ENCODE measurements at places on chromosomes 12 and 14. TPM values are rescaled to one million over a fixed set of nuclear protein-coding genes. Genes with fewer than 3 reads are reported as not detected.

DNA sequence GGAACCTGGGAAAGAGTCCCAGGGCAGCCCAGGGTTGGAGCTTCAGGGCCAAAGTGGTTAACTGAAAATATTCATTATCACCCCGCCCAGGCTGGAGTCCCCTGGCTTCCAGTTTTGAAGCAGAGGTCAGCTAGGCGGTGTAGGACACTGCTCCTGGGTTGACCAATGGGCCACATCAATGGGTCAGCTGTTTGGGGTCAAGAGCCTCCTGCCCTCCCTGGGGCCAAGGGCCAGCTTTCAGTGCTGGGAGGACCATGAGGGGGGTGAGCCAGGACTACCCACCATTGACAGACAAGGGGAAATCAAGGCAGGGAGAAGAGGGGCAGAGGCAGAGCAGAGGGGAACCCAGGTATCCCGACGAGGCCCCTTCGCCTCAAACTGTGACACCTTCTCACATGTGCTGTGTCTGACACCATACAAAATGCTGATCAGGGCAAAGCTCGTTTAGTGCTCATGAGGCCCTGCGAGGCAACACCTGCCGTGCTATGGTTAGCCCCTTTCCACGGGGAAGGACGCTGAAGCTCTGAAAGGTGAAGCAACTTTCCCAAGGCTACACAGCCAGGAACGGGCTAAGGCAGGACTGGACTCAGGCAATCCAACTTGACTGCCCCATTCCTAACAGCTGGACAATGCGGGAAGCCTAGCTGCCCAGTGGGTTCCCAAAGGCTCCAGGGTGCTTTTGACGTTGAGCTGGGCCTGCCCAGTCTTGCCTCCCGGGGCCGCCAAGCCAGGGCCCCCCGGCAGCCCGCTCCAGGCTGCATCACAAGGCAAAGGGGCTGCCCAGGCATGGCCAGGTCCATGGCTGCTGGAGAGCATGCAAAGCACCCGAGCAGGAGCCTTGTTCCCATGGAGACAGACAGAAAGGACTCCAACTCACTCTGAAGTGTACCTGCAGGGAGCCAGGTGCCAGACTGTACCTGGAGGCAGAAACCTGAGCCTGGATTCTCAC lies 2.0 kb downstream of the SYNE3 start:
- no peak for DNase-seq

The RNU4-1 gene
- total RNA-seq, result 672 TPM

The PRR4 gene
- total RNA-seq, result 2.5 TPM

DNA sequence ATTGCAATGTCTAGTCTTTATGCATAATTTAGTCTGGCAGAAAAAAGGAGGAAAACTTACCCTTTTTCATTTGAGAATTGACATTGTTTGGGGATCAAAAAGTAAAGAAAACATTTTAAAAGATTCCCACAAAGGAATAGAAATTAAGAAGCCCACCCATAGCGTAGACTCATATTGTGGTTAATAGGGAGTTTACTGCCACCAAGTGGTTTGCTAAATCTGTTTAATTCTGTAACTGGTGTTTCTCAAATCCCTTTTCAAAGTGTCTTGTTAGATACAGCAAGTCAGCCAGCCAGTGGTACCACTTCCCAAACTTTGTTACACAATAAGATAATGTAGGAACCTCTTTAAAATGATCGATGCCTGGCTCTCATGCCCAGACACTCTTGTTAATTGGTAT lies 180.3 kb downstream of the IPO8 start:
- no peak for DNase-seq

DNA sequence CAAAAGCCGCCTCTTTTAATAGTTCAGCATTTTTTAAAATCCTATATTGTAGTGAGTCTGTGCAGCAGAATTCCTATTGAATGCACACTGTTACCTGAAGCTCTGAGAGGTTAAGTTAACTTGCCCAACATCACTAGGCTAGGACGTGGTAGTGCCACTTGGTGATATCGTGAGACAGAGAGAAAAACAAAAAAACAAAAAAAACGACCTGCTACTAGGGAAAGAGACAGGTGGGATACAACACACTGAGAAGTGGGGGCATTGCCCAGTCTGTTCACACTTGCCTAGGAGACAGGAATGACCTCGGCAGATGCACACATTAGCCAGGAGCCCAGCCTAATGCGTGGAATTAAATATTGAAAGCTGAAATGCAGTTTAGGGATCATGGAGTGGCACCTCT lies 129.7 kb upstream of the CCND2 start:
- peak; percentile 37 for DNase-seq

- DNase-seq, result no peak
These were observed 17.6 kb upstream of the AMIGO2 start for GRCh38 chr12:47097276-47097896.

The NYNRIN gene
- 0.35 TPM for total RNA-seq

The CCDC177 gene
- total RNA-seq, result not detected

DNA sequence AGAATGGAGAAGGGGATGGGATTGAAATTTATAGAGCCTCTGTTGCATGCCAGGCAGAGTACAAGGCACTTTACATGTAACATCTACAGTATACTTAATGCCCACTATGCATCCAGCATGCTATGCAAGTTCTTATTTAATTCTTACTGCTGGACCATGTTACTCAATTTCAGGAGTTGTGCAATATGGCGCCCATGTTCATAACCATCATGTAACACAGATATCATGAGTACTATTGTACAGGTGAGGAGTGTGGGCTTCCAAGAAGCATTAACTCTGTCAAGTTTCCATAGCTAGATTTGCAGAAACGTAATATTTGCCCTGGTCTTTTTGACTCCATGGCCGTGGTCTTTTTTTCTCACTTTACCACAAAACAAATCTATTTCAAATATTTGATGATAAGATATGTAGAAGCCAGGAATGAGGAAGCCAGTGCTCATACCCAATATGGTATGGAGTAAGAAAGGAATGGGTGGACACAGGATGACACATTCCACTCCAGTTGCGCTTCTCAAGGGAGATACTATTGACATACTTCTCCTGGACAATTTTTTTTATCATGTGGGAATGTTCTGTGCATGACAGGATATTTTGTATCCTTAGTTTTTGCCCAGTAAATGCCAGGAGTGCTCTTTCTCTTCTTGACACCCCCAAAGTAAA lies 191.8 kb downstream of the C12orf75 start:
- no peak for DNase-seq

The B3GNT4 gene
- 0.50 TPM for total RNA-seq

DNA sequence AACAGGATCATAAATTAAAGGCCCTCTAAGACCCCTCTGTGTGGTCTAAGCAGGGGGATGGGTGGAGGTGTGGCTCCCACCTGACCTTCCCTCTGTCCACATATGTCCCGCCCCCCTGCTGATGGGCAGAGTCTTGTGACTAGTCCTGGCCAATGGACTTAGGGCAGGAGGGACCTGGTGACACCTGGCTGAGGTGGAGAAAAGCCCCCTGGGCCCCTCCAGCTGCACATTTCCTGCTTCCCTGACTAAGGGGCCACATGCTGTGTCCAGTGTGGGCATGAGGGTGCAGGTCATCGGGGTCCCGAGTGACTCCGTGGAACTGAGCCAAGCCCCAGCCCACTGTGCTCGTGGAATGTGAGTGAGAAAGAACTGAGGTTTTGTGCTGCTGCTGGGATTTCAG lies 254.7 kb downstream of the ADGRD1 start:
- no peak for DNase-seq

GRCh38 chr12:117105902-117106301 lies 6.7 kb upstream of the TESC start:
- DNase-seq, result peak; percentile 20

Data from activated CD4-positive, alpha-beta T cell treated with anti-CD3 and anti-CD28 coated beads, Interleukin-2, amount 10 ng/mL, durations not matched to agents 7 days and 5 days (primary cell).